ENCODE measurements at places on chromosomes 5 and 9. TPM values are rescaled to one million over a fixed set of nuclear protein-coding genes. Genes with fewer than 3 reads are reported as not detected.
A peak's percentile ranks its signal among the peaks of the same experiment; 100 is the strongest.

RABGAP1 gene
- total RNA-seq = 16.3 TPM

ARID3C gene
- total RNA-seq = 2.6 TPM

CER1 gene
- total RNA-seq = not detected

ANGPTL2 gene
- total RNA-seq = 0.93 TPM

KCNV2 gene
- not detected for total RNA-seq

SLC6A18 gene
- total RNA-seq = not detected

ACTBL2 gene
- not detected for total RNA-seq

PCA3 gene
- total RNA-seq = 0.92 TPM

ADAMTSL2 gene
- 18.2 TPM for total RNA-seq

GDA gene
- total RNA-seq = 24.1 TPM

HK3 gene
- total RNA-seq = 16.7 TPM

DNA sequence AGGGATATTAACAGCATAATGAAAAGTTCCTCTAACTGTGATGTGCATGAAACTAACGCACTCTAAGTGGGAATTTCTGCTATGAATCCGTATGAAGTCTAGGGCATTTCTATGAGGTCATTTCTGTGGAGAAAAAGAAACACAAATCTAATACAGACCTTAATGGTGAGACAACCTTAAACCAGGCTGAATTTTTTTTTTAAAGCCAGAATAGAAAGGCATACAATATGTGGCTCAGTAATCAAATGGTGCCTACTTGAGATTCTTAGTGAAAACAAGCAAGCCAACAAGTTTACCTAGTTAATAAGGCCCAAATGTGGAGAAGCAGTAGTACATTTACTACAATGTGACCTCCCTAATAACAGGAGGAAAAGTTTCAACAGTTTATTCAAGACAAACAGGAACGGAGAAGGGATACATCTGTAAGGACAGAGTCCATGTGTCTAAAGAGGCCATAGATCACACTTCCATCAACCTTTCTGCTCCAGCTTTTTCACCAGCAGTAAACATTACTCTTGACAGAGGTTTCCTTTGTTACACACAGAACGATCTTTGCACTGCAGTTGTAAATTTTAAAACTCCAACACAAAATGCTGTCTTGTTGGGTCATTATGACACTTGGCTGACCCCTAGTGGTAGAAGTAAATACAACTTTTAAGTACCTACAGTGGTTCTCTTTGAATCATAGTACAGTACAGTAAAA, 26.2 kb downstream of the CARNMT1 start:
- H3K4me1 ChIP-seq = no peaks in the 10 kb centered on the region
- no peak overlapping the region for H3K4me3 ChIP-seq
- H3K27me3 ChIP-seq = no peaks in the 10 kb centered on the region
- no peak overlapping the region for H3K27ac ChIP-seq

GRCh38 chr5:132850066-132850465, 16.2 kb downstream of the GDF9 start:
- H3K4me3 ChIP-seq = no peak overlapping the region
- no peak for DNase-seq
- H3K36me3 ChIP-seq = no peaks in the 10 kb centered on the region
- no peaks in the 10 kb centered on the region for H3K27me3 ChIP-seq
- H3K4me1 ChIP-seq = peaks cover 14% of the 10 kb centered on the region
- peak overlapping the region; percentile 82 for H3K27ac ChIP-seq

GRCh38 chr5:131067636-131068035, 97.4 kb downstream of the HINT1 start:
- no peaks in the 10 kb centered on the region for H3K27me3 ChIP-seq
- no peak overlapping the region for H3K4me3 ChIP-seq
- no peak overlapping the region for H3K27ac ChIP-seq
- DNase-seq = no peak

DNA sequence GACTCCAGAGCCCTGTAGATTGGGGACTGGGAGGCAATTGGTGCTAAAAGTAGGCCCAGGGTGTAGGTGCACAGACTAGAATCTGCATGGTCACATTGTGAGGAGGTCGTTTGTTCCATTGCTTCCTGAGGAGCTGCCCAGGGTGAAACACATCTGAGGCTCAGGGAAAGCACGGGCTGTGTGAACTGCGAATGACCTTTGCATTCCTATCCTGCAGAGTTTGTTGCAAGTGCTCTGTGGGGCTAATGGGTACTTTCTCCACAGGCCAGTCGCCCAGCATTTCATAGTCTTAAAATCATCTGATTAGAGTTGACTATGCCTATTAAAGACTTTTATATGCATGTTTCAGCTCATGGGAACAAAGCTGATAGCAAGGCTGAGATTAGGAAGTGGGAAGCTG, 14.4 kb upstream of the SLC46A2 start:
- no peaks in the 10 kb centered on the region for H3K4me1 ChIP-seq
- H3K27me3 ChIP-seq = no peaks in the 10 kb centered on the region
- H3K27ac ChIP-seq = no peak overlapping the region
- no peaks in the 10 kb centered on the region for H3K36me3 ChIP-seq
- no peak overlapping the region for H3K4me3 ChIP-seq
- DNase-seq = no peak

DNA sequence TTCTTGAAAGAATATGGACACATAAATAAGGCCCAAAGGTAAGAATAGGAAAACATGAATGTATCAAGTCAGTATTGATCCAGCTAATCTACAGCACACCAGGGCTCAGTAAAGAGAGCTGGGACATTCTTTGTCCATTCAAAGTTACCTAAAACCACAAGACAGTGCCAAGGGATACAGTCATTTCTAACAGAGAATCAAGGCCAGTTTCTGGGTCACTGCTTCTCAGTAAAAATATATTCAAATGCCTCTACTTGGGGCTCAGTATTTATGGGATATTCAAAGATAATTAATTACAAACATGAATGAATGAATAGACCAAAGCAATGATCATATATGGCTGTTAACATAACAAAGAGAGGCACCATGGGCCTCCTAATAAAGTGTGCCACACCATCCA, 34.9 kb downstream of the MTMR12 start:
- no peak overlapping the region for H3K4me3 ChIP-seq
- no peaks in the 10 kb centered on the region for H3K27me3 ChIP-seq
- no peak for DNase-seq

GRCh38 chr5:139401546-139401945, 2.3 kb downstream of the SPATA24 start:
- no peak for DNase-seq
- H3K36me3 ChIP-seq = no peaks in the 10 kb centered on the region
- H3K27ac ChIP-seq = no peak overlapping the region
- H3K27me3 ChIP-seq = no peaks in the 10 kb centered on the region
- H3K4me1 ChIP-seq = peaks cover 11% of the 10 kb centered on the region

GRCh38 chr5:160064417-160064810, 54.8 kb downstream of the PWWP2A start:
- no peak overlapping the region for H3K4me3 ChIP-seq
- H3K4me1 ChIP-seq = peaks cover 14% of the 10 kb centered on the region
- peaks cover 11% of the 10 kb centered on the region for H3K36me3 ChIP-seq

DNA sequence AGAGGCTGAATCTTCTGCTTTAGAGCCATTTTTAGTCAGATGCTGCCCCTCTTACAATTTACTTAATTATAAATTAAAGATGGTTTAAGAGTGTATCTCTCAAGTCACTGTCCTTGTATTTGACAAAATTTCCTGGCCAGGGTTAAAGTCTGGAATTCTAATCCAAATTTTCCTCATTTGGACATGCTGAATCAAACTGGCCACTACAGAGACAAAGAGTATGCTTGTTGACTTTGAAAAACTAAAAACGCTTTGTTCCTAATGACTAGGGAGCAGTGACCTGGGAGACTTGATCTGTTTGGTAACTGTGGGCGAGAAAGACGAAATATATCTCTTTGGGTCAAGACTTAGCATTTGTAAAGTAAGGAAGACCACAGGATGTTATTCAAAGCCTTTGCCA, 303.2 kb downstream of the ZSWIM6 start:
- H3K4me3 ChIP-seq = no peak overlapping the region
- no peak for DNase-seq
- H3K27me3 ChIP-seq = no peaks in the 10 kb centered on the region
- H3K4me1 ChIP-seq = no peaks in the 10 kb centered on the region
- H3K27ac ChIP-seq = no peak overlapping the region

- no peaks in the 10 kb centered on the region for H3K27me3 ChIP-seq
- no peak for DNase-seq
- H3K4me3 ChIP-seq = no peak overlapping the region
- peaks cover 6% of the 10 kb centered on the region for H3K4me1 ChIP-seq
Observed at GRCh38 chr9:89481538-89481915, 16.4 kb downstream of the SEMA4D start.

DNA sequence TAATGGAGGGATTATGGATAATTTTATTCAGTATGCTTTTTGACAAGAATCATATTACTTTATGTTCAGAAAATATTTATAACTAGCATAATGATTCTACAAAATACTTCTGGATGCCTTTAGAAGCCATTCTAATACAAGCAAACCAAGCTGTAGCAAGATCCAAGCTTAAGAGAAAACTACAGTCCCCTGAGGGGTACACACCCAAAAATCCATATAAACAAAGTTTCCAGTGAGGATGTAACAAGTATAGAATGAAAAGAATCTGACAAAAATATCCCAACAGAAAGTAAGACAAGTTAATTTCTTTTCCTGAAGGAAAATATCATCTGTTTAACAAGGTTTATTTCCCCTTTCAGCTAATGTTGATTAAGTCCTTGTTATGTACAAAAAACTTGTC, 53.9 kb downstream of the MLLT3 start:
- peaks cover 3% of the 10 kb centered on the region for H3K4me1 ChIP-seq
- no peak overlapping the region for H3K27ac ChIP-seq
- H3K4me3 ChIP-seq = no peak overlapping the region
- H3K27me3 ChIP-seq = no peaks in the 10 kb centered on the region

GRCh38 chr5:123549256-123549904, 37.4 kb downstream of the CSNK1G3 start:
- no peak overlapping the region for H3K4me3 ChIP-seq
- no peak for DNase-seq
- no peaks in the 10 kb centered on the region for H3K36me3 ChIP-seq
- no peak overlapping the region for H3K27ac ChIP-seq
- no peaks in the 10 kb centered on the region for H3K4me1 ChIP-seq
- no peaks in the 10 kb centered on the region for H3K27me3 ChIP-seq

DNA sequence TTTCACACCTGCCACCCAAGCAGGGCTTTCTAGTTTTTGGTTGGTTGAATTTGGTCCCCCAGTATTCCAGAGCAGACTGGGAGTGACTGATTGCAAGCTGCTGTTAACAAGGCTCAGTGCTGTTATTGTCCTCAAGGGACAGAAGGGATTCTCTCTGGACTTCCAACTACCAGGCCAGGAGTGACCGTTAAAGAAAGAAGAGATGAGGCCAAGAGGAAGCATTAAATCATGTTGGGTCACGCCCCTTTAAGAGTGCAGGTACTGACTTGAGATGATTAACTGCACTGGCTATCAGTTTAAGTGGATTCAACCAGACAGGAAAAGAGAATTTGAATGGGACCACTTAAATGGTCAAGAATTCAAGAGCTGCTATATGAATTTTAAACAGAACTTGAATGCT, 220.8 kb upstream of the PCSK5 start:
- H3K27ac ChIP-seq = no peak overlapping the region
- DNase-seq = no peak
- no peaks in the 10 kb centered on the region for H3K36me3 ChIP-seq
- no peak overlapping the region for H3K4me3 ChIP-seq
- H3K27me3 ChIP-seq = no peaks in the 10 kb centered on the region

DNA sequence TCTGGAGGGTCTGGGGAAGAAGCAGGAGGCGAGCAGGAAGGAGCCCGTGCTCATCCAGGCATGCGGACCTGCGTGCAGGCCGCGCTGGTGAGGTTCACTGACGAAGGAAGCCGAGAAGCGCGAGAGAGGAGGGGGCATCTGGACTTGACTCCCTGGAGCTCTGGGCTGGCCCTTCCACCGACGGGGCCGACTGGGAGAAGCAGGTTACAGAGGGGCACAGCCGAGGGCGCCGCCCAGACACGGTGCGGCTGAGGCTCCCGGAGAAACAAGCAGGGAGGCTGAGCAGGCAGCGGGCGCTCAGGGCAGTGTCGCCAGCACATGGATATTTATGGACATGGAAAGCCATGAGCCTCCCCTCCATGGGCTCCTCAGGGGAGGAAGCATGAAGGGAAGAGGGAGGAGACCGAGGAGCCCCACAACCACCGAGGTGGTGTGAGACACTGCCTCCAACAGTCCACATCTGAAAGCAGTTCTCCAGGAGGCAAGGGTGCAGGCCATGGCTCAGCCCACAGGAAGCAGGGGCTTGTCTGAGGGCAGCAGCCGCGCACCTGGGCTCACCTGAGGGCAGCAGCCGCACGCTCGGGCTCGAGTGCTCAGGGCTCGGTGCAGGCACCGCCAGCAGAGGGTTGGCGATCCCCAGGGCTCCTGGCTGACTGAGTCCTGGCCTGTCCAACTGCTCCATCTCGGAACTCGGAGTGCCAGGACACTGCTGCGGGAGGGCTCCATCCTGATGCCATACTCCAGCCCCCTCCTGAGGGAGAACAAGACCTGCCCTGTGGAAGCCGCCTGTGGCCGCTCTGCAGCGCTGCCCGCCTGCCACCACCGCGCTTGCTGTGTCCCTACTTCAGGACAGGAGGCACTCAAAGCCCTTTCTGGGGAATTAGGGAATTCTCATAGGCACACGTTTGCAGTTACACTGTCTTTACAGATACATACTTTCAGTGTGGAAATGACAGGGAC, 15.7 kb upstream of the INPP5E start:
- no peak for DNase-seq
- no peak overlapping the region for H3K27ac ChIP-seq
- no peaks in the 10 kb centered on the region for H3K4me1 ChIP-seq
- no peak overlapping the region for H3K4me3 ChIP-seq
- H3K27me3 ChIP-seq = no peaks in the 10 kb centered on the region
- H3K36me3 ChIP-seq = peaks cover 87% of the 10 kb centered on the region

GRCh38 chr9:33662871-33663270, 132.5 kb upstream of the PRSS3 start:
- H3K27me3 ChIP-seq = no peaks in the 10 kb centered on the region
- H3K36me3 ChIP-seq = no peaks in the 10 kb centered on the region
- H3K27ac ChIP-seq = no peak overlapping the region
- H3K4me3 ChIP-seq = no peak overlapping the region

- H3K27ac ChIP-seq = no peak overlapping the region
- no peaks in the 10 kb centered on the region for H3K27me3 ChIP-seq
- H3K4me1 ChIP-seq = no peaks in the 10 kb centered on the region
- DNase-seq = no peak
- no peak overlapping the region for H3K4me3 ChIP-seq
Observed at GRCh38 chr9:102253099-102253498, 514.7 kb upstream of the GRIN3A start.

DNA sequence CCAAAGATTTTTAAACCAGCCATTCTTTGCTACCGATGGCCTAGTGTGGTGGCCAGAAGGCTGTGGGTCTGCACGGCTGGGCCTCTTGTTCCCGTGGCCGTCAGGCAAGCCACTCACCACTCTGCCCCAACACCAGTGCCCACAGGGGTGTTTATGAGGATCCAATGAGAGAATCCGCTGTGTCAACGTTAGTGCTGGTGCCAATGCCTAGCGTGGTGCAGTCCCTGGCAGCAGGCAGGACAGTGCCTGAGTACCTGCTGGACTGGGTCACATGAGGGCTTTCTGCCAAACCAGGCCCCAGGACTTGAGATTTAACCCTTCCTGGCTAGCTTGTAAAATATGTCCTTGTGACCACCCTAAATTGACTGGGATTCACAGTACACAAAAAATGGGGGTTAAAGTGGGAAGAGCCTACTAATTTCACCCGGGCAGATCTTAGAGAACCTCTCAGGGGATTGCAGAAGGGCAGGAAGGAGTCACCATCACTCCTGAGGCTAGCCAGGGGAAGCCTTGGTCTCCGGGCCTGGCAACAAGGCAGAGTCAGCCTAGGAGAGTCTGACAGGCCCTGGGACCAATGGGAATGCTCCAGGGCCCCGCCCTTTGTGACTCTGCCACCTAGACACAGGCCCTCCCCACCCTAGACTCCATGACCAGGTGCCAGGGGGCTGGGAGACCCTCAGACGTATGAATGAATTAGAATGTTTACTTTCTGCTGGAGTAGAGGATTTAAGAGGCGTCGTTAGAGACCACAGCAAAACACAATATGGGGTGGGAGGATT, 63.2 kb upstream of the FSTL4 start:
- H3K4me3 ChIP-seq = no peak overlapping the region
- H3K27ac ChIP-seq = no peak overlapping the region
- no peaks in the 10 kb centered on the region for H3K27me3 ChIP-seq
- DNase-seq = peak; percentile 23
- no peaks in the 10 kb centered on the region for H3K4me1 ChIP-seq

Data from liver (tissue), 10 donors.